ENCODE measurements at places on chromosomes 6 and 20.
A peak's percentile ranks its signal among the peaks of the same experiment; 100 is the strongest.

DNA sequence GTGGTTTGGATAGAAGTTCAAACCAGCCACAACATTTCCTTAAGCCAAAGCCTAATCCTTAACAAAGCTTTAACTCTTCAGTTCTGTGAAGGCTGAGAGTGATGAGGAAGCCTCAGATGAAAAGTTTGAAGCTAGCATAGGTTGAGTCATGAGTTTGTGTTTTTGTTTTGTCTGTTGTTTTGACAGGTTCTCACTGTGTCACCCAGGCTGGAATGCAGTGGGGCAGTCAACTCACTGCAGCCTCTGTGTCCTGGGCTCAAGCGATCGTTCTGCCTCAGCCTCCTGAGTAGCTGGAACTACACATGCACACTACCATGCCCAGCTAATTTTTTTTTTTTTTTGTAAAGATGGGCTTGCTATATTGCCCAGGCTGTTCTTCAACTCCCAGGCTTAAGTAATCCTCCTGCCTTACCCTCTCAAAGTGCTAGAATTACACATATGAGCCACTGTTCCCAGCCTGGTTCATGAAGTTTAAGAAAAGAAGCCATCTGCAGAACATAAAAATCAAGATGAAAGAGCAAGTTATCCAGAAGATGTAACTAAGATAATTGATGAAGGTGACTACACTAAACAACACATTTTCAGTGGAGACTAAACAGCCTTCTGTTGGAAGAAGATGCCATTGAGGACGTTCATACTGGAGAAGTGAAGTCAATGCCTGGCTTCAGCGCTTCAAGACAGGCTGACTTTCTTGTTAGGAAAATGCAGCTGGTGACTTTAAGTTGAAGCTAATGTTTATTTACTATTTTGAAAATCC lies 96.2 kb downstream of the SMAP1 start:
- DNase-seq: no peak

DNA sequence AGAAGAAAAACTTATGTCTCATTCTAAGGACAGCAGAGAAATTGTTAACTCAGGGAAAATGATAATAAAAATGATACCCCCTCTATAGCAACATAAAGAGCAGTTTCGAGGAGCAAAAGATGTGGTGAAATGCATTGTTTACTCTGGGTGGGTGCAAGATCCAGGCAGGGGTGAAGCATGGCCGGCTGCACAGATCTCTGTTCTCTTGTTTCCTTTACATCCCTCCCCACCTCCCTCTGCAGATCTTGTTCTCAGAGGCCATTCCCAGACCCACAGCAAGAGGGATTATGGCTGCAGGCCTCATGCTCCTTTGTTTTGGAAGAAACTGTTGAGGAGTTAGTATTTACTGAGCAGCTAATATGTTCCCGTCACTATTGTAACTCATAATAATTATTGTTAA lies 1.8 kb downstream of the BTN3A1 start:
- no peak for DNase-seq

GRCh38 chr6:8335381-8335780 lies 100.0 kb downstream of the SLC35B3 start:
- DNase-seq: no peak

DNA sequence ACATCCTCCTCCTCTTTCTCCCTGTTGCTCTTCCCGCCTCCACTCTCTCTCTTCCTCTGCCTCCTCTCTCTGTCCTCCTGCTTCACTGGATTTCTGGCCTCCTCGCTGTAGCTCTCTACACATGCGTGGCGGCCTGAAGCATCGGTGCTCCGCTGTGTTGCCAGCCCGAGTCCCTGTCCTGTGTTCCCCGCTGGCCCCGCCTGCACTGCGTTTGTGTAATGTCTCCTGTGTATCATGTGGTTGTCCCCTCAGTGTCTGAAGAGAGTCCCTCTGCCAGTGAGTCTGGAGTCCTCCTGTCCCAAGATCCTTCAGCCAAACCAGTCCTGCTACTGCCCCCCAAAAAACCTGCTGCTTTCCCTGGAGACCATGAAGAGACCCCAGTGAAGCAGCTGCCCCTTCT lies 143.8 kb downstream of the TBC1D7 start:
- DNase-seq: no peak

DNA sequence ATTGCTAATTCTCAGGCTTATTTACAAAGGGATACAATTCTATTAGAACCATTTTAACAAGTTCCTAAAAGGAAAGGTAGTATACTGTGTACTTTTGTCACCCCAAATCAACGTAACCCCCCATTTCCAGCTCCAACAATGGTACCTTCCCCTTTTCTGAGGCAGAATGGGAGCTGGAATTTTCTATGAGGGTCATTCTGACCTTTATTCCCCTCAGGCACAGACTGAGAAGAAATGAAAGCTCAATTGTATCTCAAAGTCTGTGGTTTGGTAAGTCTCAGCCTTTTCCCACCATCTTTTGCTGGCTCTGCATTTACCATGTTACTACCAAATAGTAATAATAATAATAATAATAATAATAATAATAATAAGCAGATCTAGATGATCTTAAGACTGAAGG lies 571.0 kb downstream of the RNF144B start:
- no peak for DNase-seq

DNA sequence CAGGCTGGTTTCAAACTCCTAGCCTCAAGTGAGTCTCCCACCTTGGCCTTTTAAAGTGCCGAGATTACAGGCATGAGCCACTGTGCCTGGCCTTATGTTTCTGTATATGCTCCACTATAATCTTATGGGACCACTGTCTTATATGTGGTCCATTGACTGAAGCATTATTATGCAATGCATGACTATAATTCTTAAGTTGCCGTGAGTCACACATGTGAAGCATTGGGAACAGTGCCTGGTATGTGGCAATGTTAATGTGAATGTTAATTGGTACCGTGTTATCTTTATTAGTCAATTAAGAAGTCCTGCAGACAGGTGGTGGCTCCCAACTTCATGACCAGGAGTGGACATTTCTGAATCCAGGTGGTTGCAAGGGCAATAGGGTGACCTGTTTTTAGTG lies 14.7 kb upstream of the ASXL1 start:
- no peak for DNase-seq

DNA sequence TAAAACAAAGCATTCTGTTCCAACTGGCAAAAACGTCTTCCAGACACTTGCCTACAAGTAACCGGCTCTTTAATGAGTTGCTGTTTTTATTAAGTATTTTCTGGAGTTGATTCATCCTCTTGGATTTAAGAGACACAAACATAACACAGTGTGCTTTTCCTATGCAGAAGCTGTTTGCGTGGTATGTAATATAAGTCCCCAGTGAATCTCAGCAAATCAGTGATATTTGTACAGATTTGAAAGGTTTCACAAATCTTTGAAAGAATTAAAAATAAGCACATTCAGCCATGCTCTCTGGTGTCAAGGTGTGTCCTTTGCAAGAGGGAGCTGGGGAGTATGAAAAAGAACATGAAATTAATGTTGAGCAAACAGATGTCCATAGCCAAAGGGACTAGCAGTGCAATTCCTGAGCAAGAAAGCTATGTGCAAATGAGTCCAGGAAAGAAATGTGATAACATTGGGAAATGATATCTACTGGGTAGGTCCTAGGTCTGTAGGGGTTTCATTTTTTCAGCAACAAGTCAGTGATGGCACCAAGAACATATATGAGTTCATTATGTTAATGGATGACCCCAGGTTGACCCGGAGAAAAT lies 170.1 kb upstream of the PHACTR1 start:
- no peak for DNase-seq

- no peak for DNase-seq
Observed at GRCh38 chr6:135380793-135381192, 116.7 kb downstream of the AHI1 start.

- DNase-seq: no peak
Observed at GRCh38 chr6:17493286-17493685, 99.9 kb downstream of the CAP2 start.

DNA sequence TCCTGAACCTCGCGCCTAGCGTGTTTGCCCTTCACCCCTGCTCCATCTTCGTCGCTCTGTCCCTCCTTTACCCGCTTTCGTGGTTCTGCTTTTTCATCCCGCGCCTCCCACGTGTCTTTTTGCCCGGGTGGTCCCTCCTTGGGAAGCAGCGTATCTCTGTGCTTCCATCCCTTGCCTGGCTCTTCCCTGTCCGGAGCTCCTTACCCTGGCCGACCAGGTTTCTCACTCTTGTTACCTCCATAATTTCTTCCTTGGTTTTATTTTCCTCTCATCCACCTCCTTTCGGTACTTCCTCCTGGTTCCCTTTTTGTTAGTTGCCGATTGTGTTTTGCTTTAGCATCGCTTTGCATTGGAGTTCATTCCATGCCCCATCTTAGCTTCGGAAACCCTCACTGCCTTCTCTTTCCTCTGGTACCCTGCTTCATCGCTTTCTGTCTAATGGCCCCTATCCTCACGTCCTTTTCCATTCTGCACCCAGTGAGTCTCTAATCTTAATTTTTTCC lies 735 bp downstream of the FAM135A start:
- DNase-seq: peak; percentile 17

DNA sequence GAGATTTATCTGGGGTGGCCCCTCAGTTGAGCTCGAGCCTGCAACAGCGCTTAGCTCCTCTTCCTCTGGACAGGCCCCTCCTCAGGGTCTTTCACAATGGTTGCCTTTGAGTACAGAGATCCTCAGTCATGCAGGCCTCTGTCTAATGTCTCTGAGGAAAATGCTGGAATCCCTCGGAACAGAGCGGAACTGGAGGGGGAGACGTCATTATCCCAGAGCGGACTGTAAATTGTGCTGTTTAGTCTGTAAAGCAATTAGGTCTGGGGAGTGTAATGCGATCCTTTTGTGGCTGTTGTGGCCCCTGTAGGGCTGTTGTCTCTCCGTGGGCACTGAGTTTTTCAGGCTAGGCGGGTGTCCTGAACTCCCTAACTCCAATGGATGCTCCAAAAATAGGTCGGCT lies 15.0 kb upstream of the DAAM2 start:
- DNase-seq: no peak

GRCh38 chr6:165636402-165637048 lies 26.5 kb downstream of the PDE10A start:
- DNase-seq: no peak

- DNase-seq: no peak
Observed at GRCh38 chr6:17450832-17451231, 57.4 kb downstream of the CAP2 start.

DNA sequence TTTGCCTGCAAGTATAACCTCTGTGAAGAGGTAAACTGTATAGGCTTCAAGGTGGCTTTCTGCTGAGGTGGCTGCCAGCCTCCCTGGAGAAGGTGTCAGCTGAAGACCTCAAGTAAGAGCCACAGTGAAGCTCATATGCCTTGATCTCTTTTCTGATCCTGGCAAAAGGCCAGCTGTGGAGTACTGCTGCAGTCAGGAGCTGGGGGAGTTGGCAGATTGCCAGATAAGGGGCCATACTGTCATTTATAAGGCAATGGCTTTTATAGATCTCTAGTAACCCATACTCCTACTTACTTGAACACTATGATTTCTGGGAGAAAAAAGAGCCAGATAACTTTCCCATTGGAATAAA lies 8.8 kb upstream of the CEP85L start:
- DNase-seq: no peak

DNA sequence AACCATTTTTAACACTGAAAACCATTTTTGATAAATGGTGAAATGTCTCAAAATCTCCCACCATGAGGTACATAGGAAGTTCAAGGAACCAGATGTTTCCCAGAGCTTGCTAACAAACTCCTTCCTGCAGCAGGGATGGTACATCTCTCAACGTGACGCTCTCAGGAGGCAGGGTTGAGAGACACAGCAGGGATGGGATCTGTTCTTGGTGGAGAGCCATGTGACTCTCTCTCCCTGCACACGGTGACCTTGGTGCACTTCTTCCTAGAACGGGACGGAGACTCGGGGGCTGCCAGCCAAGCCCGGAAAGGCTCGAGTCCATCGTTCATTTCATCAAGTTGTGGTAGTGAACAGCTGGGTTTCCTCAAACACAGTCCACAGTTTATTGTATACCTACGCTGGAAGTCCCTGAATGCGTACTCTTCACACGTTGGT lies 94.2 kb downstream of the FAM50B start:
- DNase-seq: no peak

- DNase-seq: no peak
Observed at GRCh38 chr6:47134476-47135189, 92.5 kb upstream of the ADGRF1 start.

DNA sequence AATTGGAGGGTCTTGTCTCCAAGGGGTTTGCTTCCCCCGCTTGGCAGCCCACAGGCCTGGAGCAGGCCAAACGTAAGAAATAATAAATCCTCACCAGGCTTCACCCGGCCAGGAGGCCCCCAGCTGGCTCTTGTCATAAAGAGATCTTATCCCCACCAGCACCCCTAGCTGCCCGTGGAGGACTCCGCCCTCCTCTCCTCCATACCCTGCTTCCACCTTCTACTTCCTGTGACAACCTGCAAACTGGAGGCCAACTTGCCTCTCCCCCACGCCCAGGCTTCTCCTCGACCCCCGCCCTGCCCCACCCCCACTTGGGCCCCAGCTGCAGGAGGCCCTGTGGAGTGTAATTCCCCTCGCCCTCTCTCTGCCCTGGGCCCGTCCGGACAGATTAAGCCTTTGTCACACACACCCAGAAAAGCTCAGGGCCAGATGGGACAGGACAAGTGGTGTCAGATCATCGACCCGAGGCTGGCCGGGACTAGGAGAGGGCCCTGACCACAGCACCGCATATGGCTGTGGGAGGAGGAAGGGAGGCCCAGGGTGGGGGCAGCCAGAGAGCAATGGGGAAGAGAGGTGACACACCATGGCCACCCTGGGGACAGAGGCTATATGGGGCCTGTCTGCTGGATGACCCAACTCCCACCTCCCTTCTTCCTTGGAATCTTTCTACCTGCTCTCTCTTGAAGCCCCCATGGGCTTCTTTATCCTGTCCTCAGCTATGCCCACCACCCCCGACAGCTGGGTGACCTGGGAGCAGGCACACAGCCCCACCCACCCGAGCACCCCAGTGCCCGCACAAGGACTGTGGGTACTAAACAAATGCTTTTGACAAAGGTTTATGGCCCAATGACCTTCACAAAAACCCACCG lies 3.9 kb downstream of the NOL4L start:
- DNase-seq: no peak

- no peak for DNase-seq
Observed at GRCh38 chr6:99110029-99110428, 162.3 kb upstream of the FBXL4 start.

GRCh38 chr20:8424010-8424409 lies 291.9 kb downstream of the PLCB1 start:
- DNase-seq: no peak

- DNase-seq: no peak
Observed at GRCh38 chr6:154514481-154514880, 4.0 kb upstream of the CNKSR3 start.

- no peak for DNase-seq
Observed at GRCh38 chr6:123908797-123909196, 105.1 kb downstream of the NKAIN2 start.

Data from neuronal stem cell (in vitro differentiated cells).